Large intestine (tissue), 12 donors: ENCODE measurements at places on chromosomes 1 and 21. TPM values are rescaled to one million over a fixed set of nuclear protein-coding genes. Genes with fewer than 3 reads are reported as not detected.
A peak's percentile ranks its signal among the peaks of the same experiment; 100 is the strongest.

DNA sequence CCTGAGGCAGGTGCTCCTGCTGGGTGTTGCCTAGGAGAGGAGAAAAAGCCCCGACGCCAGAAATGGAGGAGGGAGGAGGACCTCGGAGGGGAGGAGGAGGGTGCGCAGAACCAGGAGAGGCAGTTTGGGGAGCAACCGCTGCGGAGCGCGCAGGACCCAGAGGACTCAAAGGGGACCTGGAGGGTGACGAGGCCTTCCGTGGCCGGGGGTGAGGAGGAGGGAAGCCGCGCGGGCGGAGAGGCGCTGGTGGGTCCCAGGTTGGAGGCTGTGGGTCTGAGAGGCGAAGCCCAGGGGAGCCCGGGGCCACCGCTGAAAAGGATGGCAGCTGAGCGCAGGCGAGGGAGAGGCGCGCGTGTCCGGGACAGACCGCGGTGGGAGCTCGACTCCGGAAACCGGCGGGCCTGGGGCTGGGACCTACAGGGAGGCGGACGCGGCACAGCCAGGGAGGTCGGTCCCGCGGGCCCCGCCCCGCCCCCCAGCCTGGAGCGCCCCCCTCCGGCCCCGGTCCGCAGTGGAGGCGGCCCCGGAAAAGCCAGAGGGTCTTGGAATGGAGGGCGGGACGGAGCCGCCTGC is 15.1 kb downstream of the RNF223 start:
- DNase-seq = no peak

DNA sequence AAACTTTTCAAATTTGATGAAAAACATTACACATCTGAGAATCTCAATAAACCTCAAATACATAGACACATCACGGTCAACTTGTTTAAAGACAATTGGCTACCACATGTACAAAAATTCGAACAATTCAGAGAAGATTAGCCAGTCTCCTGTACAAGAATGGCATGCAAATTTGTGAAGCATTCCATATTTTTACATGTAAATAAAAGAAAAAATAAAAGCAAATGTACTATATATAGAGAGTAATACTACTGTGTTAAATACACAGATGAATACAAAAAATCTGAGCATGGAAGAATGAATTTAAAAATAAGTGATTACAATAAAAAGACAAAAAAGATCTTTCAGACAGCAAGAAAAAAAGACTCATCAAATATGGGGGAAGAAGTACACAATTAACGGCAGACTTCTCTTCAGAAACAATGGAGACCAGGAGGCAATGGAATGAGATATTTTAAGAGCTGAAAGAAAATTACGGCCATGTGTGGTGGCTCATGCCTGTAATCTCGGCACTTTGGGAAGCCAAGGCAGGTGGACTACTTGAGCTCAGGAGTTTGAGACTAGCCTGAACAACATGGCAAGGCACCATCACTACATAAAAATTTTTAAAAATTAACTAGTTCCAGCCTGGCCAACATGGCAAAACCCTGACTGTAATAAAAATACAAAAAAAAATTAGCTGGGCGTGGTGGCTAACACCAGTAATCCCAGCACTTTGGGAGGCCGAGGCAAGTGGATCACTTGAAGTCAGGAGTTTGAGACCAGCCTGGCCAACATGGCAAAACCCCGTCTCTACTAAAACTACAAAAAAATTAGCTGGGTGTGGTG is 23.2 kb downstream of the HAX1 start:
- DNase-seq = no peak

SLAMF6 gene
- polyA plus RNA-seq = 1.6 TPM

GRCh38 chr1:62107923-62108322 is 86.7 kb upstream of the L1TD1 start:
- no peak for DNase-seq

GPR3 gene
- polyA plus RNA-seq = 0.27 TPM

GRCh38 chr1:6701437-6702153 is at the start of gene DNAJC11:
Gene DNAJC11 (minus strand): TSS chr1:6701816. CDS start chr1:6701800, 16 bp downstream.
- DNase-seq = peak; percentile 84

DNA sequence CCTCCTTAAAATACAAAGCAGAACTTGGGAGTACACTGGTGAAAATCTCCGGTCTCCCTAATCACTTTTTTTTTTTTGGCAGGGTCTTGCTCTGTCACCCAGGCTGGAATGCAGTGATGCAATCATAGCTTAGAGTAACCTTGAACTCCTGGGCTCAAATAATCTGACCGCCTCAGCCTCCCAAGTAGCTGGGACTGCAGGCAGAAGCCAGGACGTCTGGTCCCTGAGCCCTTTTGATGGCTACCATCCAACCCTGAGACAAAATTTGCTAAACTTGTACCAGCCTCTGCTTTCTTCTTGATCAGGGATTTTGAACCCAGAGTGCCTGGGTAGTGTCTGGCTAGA is 4.1 kb downstream of the L1TD1 start:
- DNase-seq = no peak

DNA sequence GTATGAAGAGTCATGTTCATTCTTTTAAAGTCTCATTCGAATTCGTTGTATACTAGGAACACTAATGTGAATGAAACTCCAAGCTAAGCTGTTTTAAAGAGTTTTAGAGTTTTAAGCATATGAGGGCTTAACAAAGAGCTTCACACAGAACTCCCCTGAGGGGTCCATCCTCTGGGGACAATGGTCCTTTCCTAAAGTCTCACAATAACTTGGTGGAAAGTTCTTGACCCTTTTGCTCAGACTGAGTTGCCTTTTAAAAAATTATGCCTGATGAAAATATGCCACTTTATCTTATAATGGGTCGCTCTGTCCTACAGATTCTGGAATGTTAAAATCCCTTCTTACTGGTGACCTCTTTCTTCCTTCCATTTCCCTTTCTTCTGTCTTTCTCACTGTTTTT is 64.3 kb downstream of the RGL1 start:
- DNase-seq = no peak

GRCh38 chr21:17585875-17586450 is 26.7 kb downstream of the BTG3 start:
- DNase-seq = no peak

PLA2G2A gene
- polyA plus RNA-seq = 14.7 TPM

DNA sequence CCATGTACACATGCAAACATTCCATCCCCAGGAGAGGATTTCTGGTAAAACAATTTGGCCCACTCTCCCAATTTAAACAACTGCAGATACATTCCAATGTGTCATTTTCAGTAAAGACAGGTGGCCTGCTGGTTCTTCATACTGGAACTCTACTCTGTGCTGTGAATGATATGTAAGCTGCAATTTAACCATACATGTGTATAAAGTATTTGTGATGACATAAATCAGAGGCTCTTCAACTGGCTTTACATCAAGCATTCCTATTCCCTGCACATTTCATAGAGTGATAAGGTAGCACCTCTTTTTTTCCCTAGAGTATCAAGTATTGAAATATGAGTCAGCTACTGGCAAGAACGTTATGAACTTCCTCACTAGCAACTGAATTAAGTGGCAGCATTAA is 649.5 kb upstream of the ADGRL2 start:
- DNase-seq = no peak

STUM gene
- 8.2 TPM for polyA plus RNA-seq

- DNase-seq = no peak
Observed at GRCh38 chr21:36661511-36662309, 37.2 kb upstream of the SIM2 start.
